Right cardiac atrium (tissue), 5 donors: ENCODE measurements at places on chromosomes 1 and 21. TPM values are rescaled to one million over a fixed set of nuclear protein-coding genes. Genes with fewer than 3 reads are reported as not detected.

The SPATA21 gene
- not detected for total RNA-seq

The RHEX gene
- 1.7 TPM for total RNA-seq

The LDLRAD1 gene
- not detected for total RNA-seq

The LCE1C gene
- not detected for total RNA-seq

The FALEC gene
- not detected for total RNA-seq
